ENCODE measurements at places on chromosomes 11 and 22. TPM values are rescaled to one million over a fixed set of nuclear protein-coding genes. Genes with fewer than 3 reads are reported as not detected.

Gene FLRT1
- total RNA-seq = 0.26 TPM

Gene C11orf16
- total RNA-seq = not detected

Gene NXPE4
- total RNA-seq = not detected

Gene BTG4
- total RNA-seq = 0.51 TPM

Gene OR8J1
- not detected for total RNA-seq

Gene SCN4B
- total RNA-seq = 1.2 TPM

Gene CCDC87
- total RNA-seq = under 0.01 TPM

Gene NRXN2
- total RNA-seq = not detected

Gene BLID
- not detected for total RNA-seq

Gene PANX3
- total RNA-seq = not detected
